Natural killer cell (primary cell): ENCODE measurements at places on chromosomes 7 and 10.

DNA sequence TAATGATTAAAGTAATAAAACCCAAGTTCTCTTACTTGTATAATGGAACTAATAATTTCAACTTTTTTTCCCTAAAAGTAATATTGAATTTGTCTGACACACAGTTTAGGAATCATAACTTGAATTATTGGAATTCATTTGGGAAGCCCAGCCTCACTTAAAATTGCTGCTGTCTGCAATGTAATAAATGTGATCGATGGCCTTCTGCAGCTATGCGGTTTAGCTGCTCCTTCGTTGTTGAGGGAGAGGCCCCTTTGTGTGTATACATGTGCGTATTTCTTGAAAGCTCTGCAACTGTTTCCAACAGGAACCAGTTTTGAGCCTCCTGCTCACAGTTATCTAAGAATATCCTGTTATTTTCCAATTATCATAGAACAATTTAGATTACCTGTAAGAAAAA, 152.5 kb downstream of the AKR1D1 start:
- no peak for DNase-seq

DNA sequence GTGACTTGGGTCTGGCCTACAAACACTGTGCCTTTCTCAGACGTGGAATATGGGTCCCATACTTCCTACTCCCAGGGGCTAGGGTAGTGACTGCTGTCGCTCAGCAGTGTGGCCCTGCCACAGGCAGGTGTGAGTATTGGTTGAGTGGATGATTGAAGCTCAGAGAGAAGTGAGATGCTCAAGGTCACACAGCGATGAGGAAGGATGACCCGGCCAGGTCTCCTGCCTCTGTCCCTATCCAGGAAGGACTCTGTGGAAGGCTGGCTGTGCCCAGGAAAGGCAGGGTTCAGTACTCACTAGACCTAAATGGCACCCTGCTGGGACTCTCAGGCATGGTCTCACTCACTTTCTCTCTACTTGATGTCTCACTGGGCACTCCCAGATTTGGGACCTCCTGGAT, 2.8 kb downstream of the PRF1 start:
- DNase-seq = no peak

DNA sequence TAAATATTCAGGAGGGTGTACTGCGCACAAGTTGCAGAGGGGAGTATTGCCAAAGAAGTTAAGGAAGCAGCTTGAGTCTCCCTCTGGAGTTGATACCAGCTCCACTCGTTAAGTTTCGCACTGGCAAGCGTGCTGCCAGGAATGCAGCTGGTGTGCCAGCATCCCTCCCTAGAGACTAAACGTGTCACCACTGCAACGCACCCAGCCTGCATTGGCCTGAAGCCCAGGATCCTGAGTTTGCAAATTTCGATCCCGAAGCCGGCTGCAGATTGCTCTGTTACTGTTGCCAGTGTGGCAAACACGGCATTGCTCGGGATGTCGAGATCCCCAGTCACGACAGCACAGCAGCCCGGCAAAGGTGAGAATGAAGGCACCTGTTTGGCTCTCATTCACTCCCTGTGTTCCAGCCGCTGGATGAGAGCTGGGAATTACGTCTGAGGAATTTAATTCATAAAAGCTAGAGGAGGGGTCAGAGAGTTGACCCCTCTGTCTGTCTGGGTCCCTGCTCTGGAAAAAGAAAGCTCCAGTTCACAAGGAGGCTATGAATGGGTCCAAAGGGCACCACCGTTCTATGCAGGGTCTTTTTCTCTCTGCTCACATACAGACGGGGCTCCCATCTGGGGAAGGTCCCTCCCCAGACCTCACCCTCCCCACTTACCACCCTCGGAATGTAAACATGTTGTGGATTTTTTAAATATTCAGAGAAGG, 61.0 kb downstream of the NRP1 start:
- no peak for DNase-seq

DNA sequence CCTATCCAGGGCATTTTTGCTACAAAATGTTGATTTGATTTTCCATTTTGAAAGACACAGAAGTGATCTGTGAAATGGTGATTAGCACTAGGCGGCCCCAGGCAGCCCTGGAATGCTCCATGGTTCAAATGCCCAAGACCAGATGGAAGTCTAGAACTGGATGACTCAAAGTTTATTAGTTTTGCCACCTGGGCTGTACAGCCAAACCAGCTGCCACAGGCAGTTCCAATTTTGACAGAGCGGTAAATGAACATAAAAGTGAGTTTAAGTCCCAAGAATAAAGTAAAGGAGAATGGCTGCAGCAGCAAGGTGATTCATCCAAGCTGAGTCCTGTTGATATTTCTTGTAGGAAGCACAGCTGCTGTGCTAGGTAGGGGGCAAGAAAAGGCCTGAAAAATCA, 180.5 kb downstream of the SUGCT start:
- no peak for DNase-seq

GRCh38 chr10:98885378-98885777, 350.3 kb downstream of the HPSE2 start:
- no peak for DNase-seq

- no peak for DNase-seq
Observed at GRCh38 chr10:129468187-129468586, 1.1 kb downstream of the MGMT start.

DNA sequence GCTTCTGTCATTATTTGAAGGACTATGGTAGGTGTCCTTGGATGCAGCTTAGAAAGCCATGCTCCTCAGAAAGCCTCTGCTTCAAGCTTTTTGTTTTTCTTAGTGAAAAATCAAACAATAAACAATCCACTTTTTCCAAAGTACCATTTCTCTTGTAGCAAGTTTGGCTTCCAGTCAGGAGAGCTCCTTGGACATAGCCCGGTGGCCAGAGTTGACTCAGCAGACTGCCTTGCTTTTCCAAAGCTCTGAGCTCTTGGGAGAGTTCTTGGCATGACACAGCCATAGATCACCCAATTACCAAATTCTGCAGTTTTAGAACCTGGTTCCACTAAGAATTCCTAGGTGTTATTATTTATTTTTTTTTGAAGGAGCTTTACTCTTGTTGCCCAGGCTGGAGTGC, 189.4 kb upstream of the MTPN start:
- DNase-seq = no peak

- DNase-seq = no peak
Observed at GRCh38 chr10:11125004-11125403, 107.3 kb downstream of the CELF2 start.

- no peak for DNase-seq
Observed at GRCh38 chr7:103803631-103804030, 185.8 kb downstream of the RELN start.

DNA sequence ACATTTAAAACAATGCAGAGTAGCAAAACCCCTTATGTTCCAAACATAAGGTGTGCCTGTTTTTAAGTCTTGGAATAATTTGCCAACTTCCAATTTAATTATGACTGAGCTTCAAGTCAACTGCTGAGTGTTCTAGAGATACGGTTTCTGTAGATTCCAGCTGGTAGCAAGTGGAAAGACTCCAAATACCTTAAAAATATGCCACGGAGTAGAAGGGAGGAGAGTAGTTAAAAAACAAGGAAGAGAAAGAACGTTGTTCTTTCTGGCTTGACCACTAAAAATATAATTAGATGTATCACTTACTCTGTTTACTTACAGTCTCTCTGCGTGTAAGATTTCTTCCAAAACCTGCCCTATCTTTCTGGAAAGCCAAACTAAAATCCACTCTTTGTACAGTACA, 24.5 kb upstream of the ABLIM1 start:
- no peak for DNase-seq

- DNase-seq = no peak
Observed at GRCh38 chr7:153532326-153532725, 519.9 kb upstream of the DPP6 start.

- DNase-seq = no peak
Observed at GRCh38 chr7:7210475-7211237, 28.3 kb downstream of the C1GALT1 start.

GRCh38 chr10:110399965-110400933, 95.5 kb upstream of the SMNDC1 start:
- no peak for DNase-seq

DNA sequence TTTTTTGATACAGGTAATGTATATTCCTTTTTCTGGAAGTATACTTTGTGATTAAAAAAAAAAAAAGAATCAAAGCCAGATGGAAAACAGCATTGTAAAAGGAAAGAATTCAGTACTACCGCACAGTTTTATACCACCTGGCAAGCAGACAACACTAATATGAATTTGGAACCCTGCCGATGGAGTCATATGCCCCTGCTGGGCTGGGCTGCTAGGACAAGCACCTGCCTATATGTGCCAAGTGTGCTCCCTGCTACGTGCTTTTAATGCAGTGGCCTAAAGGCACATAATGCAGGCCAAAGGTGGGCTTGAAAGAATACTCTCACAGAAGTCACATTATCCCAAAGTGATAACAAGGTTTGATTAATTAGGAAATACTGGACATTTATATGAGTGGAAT, 29.8 kb upstream of the WAC start:
- no peak for DNase-seq

GRCh38 chr7:21656081-21656480, 113.2 kb downstream of the DNAH11 start:
- no peak for DNase-seq

DNA sequence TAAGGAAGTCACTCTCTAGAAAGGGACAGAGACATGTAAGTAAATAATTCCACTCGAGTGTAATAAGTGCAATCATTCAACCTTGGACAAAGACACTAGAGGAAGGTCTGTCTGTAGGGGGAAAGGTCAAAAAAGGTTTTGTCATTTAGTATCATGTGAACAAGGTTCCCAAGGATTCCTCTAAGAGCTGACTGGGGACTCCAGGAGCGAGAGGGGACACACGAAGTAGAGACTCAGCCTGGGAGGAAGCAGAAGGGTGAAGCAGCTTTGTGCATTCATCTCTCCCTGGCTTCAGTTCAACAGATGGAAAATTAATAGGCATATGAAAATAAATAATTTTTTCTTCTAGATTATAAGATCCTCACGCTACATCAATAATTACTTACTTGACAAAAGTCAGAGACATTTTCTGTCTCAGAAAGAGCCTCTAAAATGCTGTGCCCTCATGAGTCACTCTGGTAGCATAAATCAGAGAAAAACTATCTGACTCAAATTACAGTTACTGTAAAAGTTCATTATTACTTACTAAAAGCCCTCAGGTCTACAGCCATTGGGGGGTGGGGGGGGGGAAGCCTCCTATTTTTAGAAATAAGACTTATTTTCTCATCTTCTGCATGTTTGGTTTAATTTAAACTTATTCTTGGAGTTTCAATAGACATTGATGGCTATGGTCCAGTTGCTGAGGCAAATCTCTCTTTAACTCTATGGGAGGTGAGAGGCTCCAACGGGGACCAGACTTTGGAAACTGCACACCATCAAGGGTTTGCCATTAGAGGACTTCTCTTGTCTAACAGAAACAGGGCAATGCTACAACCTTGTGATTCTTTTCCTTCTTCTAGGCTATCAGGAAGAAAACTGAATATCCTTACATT, 275.1 kb upstream of the KLF14 start:
- DNase-seq = no peak

DNA sequence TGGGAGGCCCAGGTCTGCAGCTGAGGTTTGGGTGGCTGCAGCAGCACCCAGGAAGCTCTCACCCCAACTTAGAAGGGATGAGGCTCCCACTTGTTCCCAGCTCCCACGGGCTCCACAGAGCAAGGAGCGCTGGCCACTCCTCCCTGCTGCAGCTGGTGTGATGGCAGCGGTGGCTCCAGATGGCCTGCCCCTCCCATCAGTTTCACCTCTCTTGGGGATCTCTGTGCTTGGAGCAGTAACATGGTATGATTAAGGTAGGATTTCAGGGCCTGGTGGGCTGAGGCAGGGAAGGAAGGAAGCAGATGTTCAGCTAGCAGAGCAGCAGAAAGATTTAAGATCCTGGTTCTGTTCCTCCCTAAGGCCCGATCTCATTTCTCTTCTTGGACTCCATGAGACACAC, 66.8 kb upstream of the KIF5B start:
- no peak for DNase-seq

GRCh38 chr7:69749994-69750393, 151.7 kb downstream of the AUTS2 start:
- no peak for DNase-seq

DNA sequence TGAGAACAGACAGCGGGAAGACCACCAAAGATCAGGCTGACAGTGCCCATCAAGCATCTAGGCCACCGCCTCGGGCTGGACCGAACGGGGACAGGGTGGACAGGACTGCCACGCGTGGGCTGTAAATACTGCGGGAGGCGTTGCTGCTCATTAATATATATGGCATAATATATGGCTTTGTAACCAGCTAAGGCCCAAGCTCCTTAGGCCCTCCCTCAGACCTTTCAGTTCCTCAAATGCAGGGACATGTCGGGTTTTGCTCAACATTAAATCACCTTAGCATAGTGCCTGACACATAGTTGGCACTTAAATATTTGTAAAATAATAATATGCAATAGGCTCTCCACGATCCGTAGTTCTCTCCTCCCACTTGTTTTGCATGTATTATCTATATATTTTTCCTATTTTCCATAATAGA, 402 bp upstream of the TMEM168 start:
- no peak for DNase-seq

DNA sequence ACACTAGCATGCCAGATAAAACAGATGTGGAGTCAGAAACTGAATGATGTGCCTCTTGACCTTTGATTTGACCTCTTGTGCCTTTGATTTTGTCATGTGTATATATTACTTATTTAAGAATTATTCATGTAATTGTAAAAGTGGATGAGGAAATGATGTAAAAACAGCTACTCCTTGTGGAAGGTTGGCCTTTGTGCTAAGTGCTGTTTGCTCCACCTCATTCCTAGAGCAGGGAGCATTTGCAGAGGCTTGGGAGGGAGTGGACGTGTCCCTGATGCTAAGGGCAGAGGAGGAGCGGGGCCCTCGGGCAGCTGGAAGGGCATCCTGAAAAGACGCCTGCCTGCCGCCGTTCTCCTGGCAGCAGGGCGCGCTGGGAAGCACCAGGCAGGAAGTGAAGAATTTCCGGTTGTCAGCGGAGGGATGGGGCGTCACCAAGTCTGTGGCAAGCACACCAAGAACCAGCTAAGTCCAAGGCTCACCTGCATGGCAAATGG, 197.6 kb upstream of the ZNF32 start:
- no peak for DNase-seq

DNA sequence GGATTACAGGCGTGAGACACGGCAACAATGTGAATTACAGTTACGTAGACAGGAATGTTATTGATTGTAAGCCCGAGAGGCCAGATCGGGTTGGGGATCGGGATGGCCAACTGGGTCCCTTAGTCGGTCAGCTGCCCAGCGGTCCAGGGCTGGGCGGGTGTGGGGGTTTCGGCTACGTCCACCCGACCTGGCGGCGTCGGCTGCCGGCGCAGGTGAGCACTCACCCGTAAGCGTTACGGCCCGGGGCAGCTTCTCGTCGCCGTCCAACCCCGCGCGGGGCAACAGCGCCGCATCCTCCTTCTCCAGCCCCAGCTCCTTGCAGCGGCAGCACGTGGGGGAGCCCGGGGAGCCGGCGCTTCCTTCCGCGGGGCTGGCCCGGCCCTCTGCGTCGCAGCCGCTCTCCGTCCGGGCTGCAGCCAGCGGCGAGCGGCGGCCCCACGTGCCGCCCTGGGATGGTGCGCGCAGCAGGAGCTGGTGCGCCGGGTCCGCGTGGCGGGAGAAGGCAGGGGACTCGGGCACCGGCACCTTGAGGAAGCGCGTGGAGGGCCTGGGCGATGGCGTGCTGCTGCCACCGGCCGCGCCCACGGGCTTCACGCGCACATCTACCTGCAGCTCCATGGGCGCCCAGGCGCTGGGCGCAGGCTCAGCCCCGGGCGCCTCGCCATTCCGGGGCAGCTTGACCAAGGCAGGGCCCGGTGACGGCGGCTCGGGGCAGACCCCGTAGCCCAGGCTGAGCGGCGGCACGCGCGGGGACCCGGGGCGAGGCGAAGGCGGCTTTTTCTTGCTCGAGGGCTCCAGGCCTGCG, 609 bp downstream of the KLRG2 start:
- DNase-seq = no peak
